ENCODE measurements at places on chromosomes 12 and 14.

- peak; percentile 6 for DNase-seq
Measured at GRCh38 chr14:80387563-80387981, 176.3 kb upstream of the DIO2 start.

DNA sequence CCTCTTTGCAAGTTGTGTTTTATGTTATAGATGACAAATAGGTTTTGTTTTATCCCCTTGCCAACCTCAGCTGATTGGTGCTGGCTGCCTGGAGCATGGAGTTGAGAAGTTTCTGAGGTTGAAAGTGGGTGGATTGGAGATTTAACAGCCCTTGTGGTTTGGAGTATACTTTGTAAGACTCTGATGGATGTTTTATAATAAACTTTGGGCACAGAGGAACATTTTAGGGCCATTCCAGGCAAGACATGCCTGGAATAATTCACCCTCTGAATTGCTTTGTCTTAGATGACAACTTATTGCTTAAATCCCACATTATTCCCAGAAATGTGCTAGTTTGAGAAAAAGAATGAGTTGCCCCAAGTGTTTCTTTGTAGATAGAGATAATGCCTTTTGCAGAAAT is 158.9 kb downstream of the SLC5A8 start:
- no peak for DNase-seq

DNA sequence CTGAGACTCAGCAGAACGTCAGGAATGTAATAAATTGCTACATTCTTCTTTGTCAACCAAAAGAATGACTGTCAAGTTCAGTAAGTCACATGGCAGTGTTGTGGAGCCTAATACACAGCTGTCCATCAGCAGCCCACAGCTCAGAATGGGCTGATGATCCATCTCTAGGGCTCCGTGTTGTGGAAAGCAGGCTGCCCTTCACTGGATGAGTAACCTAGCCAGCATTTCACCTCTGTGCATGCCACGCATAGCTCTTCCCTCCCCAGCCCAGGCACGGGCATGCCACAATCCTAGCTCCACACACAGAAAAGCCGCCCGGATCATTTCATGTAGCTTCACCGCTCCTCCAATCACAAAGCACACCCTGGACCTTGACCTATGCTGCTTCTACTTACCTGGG is 878.0 kb upstream of the TMEM132C start:
- no peak for DNase-seq

DNA sequence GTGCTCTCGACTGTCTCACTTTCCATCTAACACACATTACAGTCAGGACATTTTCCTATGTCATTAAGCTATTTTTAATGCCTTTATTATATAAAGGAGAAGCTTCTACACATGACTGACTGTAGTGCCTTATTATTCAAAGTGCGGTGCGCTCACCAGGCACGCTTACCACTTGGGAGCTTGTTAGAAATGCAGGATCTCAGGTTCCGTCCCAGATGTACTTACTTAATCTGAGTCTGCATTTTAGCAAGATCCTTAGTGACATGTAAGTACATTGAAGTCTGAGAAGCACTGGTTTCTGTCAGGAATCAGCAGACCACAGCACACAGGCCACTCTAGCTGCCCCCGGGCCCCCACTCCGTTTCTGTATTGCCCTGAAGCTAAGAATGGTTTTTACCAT is 44.7 kb upstream of the MDM1 start:
- DNase-seq: no peak

DNA sequence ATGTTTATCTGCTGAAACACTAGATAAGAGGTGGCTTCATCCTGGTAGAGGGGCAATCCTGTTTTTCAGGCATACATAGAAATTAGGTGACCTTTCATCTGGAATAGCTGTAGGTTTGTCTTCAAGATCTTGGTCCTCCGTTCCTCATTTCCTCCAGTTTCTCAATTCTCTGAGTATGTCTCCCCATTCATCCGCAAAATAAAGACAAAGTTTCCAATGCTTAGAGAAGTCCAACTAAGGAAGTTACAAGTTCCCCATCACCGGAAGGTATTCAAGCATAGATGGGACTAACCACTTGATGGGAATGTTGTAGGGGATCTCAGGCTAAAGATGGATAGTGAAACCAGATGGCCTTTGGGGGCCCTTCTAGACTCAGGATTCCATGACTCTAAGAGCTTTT is 34.3 kb downstream of the ERG28 start:
- no peak for DNase-seq
